ENCODE measurements at places on chromosomes 3 and 15.

DNA sequence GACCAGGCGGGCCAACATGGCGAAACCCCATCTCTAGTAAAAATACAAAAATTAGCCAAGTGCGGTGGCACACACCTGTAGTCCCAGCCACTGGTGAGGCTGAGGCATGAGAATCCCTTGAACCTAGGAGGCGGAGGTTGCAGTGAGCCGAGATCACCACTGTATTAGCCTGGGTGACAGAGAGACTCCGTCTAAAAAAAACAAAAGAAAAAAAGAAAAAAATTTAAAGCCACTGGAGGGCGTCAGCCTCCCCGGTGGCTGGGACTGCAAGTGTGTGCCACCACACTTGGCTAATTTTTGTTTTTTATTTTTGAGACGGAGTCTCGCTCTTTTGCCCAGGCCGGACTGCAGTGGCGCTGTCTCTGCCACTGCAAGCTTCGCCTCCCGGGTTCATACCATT, 7.9 kb downstream of the RTF1 start:
- DNase-seq: no peak

GRCh38 chr15:85463276-85463892, 83.0 kb downstream of the AKAP13 start:
- DNase-seq: no peak

DNA sequence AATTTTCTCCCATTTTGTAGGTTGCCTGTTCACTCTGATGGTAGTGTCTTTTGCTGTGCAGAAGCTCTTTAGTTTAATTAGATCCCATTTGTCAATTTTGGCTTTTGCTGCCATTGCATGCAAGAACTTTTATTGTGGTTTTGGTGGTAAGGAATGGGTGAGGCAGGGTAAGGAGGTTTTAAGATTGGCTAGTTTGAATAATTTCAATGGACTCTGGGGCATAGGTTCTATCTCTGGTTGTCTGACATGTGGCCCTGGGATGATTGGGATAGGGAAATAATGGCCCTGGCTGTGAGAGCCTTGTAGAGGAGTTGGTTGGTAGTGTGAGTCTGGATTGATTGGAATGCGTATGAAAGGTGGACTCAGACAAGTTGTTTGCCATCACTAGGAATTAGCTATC, 38.0 kb downstream of the SEC22A start:
- no peak for DNase-seq

GRCh38 chr3:123686251-123686650, 101.4 kb upstream of the HACD2 start:
- DNase-seq: no peak

GRCh38 chr15:43187544-43188155, 2.4 kb downstream of the CCNDBP1 start:
- no peak for DNase-seq

GRCh38 chr3:56347219-56347871, 120.9 kb downstream of the ERC2 start:
- DNase-seq: peak; percentile 25

- DNase-seq: no peak
Measured at GRCh38 chr3:25476639-25477038, 48.6 kb downstream of the RARB start.

GRCh38 chr3:243356-243725, 46.8 kb downstream of the CHL1 start:
- DNase-seq: no peak

GRCh38 chr3:145326666-145327065, 834.3 kb downstream of the PLOD2 start:
- no peak for DNase-seq

DNA sequence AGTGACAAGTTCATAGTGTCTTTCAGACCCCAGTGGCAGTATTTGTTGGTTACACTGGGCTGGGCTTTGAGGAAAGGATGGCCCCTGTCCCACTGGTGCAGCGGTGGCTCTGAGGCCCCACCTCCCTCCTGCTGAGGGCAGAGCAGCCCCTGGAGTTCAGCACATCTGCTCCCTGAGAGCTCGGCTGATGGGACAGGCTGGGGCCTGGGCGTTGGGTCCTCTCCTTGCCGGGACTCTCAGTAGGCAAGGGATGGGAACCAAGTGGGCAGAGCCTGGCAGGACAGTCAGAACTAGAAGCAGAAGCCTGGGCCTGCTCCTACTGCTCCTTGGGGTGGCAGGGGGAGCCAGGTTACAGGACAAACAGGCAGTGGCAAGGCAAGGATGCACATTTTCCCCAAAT, 114.5 kb downstream of the NUP210 start:
- no peak for DNase-seq

DNA sequence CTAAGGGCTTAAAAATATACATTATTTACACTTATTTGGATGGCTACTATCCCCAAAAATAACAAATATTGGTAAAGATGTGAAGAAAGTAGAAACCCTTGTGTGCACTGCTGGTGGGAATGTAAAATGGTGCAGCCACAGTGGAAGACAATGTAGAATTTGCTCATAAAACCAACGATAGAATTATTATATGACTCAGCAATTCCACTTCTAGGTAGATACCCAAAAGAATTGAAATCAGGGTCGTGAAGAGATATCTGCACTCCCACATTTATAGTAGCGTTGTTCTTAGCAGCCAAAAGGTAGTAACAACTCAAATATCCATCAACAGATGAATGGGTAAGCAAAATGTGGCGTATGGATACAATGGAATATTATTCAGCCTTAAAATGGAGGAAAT, 181.6 kb upstream of the UBE3A start:
- DNase-seq: no peak

DNA sequence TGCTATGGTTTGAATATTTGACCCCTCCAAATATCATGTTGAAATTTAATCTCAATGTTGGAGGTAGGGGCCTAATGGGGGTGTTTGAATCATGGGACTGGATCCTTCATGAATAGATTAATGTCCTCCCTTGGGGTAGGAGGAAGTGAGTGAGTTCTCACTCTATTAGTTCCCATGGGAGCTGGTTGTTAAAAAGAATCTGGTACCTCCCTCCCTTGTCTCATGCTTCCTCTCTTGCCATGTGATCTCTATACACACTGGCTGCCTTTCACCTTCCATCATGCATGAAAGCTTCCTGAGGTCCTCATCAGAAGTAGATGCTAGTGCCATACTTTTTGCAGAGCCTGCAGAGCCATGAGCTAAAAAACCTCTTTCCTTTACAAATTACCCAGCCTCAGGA, 177.7 kb upstream of the MCTP2 start:
- no peak for DNase-seq

GRCh38 chr15:71048913-71049675, 66.2 kb upstream of the THSD4 start:
- DNase-seq: no peak

DNA sequence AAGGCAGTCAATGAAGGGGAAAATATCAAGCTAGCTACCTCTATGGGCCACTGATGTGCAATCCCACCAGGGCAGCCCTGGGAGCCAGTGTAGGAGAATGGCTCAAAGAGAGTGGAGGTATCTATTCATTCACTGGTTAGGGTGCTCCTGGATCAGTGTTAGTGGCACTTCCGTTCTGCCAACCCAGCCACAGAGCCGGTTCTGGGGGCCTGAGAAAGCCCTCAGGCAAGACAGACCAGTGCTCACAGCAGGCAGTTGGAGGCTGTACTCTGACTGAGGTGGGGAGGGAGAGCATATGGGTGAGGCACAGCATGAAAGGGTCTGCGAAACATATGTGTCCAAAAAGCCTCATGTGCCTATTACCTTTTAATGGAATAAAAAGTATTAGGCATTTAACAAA, 109.3 kb downstream of the KCNMB2 start:
- no peak for DNase-seq

DNA sequence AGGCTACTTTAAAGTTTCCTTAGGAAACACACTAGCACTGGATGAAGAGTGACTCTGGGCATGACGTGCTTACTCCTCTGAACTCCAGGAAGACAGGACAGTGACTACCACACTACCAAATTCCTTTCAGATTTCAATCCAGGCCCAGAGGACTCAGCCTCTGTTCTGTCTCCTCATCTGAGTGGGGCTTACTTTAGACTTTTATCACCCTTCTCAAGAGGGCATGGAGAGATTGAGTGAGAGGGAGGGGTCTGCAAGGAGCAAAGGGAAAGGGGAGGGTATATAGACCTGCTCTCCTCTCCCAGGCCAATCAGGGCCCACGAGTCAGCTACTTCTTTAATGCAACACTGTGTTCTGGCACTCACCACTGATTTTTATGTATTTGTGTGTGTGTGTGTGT, 29.4 kb upstream of the RSL24D1 start:
- DNase-seq: no peak

GRCh38 chr3:118980832-118981231, 53.8 kb downstream of the IGSF11 start:
- no peak for DNase-seq

GRCh38 chr3:171373711-171374110, 86.5 kb downstream of the TNIK start:
- no peak for DNase-seq

DNA sequence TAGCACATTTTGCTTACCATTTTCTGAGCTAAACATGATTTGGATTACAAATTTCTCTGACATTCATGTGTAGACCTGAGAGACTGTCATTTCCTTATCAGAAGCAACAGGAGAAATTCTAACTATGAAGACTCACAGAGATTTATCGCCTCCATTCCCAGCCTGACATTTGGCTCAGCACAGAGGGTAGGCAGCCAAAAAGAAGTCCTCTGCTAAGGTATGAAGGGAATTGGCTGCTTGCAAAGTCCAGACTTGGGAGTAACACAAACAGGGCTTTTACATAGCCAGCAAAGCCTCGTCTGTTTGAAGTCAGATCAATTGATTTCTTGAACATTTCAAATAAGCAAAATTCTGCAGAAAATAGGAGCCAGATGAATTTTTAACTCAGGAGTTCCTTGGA, 57.0 kb upstream of the CMSS1 start:
- no peak for DNase-seq

GRCh38 chr3:172098698-172099494, 59.5 kb downstream of the FNDC3B start:
- DNase-seq: no peak

DNA sequence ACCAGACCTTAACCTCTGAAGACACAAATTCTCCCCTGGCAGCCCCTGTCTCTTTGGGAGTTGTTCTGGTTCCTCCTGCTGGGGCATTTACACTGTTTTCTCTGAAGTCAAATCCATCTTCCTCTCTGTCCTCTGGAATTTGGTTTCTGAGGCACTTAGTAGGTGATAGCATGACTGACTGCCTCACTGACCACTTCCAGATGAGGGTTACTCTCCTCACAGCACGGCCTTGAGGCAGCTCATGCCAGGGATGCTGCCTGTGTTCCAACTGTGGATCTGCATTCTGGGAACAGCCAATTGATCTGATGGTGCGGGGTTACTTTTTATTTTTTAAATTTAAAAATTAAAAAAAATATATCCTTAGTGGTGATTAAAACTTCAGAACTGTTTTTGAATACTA, 140.9 kb upstream of the ROPN1 start:
- no peak for DNase-seq

GRCh38 chr15:85035980-85036379, 54.3 kb downstream of the PDE8A start:
- no peak for DNase-seq

DNA sequence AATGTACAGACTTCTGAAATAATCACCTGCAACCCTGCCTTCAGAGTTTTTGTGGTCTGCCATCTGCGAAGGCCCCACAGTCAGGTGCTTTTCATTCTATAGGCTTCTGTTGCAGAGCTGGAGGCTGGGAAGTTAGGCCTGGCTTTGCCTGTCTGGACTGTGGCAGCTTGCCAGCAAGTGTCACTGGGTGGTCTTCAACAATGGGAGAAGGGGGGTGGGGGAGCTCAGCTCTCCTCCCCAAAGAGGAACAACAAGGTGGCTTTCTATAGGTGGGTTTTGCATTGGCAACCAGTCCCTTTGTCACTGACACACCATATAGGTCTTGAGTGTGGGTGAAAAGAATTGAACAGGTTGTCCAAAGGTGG, 7.3 kb downstream of the BOC start:
- no peak for DNase-seq

- DNase-seq: no peak
Measured at GRCh38 chr3:25944329-25944728, 154.4 kb downstream of the OXSM start.

GRCh38 chr3:87227835-87228144, 681 bp downstream of the CHMP2B start:
- no peak for DNase-seq

GRCh38 chr15:68053001-68053400, 1.1 kb upstream of the PIAS1 start:
- DNase-seq: no peak

GRCh38 chr3:23183731-23184130, 19.4 kb upstream of the UBE2E2 start:
- no peak for DNase-seq

DNA sequence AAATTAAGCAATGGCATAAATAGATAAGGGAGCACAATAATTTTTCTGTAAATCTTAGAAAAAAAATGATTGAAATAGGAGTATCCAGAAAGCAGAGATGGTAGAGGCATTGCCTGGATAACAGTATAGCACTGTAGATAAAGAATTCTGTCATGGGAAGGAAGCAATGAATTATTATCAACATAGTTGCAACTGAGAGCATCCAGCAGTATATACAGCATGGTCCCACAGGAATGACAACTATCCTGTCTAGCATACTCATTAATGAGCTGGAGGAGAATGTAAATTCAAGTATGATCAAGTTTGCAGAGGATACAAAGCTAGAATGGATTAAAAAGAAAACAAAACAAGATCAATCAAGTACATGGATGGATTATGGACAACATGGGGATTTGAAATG, 90.8 kb downstream of the DPH6 start:
- DNase-seq: no peak

DNA sequence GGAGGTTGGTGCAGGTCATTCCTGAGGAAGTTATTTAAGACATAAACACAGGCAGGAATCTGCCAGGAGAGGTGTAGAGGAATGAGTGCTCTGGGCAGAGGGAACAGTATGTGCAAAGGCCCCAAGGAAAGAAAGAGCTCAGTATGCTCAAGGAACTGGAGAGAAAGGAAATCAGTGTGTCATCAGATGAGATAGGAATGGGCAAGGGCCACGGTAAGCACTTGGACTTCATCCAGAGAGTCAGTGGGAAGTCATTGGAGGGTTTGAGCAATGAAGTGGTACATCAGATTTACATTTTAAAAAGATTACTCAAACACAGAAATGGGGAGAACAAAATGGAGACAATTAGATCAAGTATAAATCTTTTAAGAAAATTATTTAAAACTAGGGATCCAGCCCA, 272.2 kb downstream of the ADAMTSL3 start:
- DNase-seq: no peak

- DNase-seq: no peak
Measured at GRCh38 chr3:9021271-9022009, 58.2 kb upstream of the RAD18 start.

DNA sequence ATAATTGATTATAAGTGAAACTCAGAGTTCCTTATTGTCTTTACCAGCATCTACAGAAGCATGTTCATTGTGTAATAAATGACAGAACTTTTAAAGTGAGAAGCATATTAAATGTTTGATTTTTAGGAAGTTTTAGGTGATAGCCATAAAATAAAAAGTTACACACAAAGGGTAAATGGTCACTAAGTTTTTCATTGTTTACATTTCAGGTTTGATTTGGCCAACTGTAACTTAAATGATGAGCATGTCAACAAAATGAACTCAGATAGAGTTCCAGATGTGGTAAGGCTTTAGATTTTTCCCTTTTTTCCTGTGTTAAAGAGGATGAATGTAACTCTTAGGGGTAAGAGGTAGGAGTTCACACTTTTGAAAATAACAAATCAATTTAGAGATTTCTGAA, 25.9 kb downstream of the NMD3 start:
- DNase-seq: no peak

GRCh38 chr15:58771621-58772250, 634 bp downstream of the MINDY2 start:
- peak; percentile 13 for DNase-seq
